ENCODE measurements at places on chromosomes 5 and 9.

GRCh38 chr5:103258957-103259704 lies 568 bp downstream of the MACIR start:
- DNase-seq: peak; percentile 27

DNA sequence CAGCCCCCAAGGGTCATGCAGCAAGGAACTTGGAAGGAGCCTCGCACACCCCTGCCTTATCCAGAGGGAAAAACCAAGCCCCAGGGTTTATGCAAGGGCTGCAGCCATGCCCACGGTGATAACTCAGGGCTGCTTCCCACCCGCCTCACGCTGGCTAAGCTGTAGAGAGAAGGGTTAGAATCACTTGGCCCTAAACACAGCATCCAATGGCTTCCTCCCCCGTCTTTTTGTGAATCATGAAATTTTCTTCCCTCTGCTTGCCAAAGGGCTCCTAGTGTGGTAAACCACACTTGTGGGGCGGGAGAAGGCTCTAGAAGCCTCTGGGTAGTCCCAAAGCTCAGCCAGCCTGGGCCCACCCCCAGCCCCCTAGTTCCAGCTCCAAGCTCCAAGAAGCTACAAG lies 55.9 kb upstream of the ORM1 start:
- DNase-seq: peak; percentile 63

GRCh38 chr9:99433555-99433954 lies 211.5 kb downstream of the SEC61B start:
- peak; percentile 75 for DNase-seq

GRCh38 chr5:151270599-151270998 lies 17.6 kb downstream of the GM2A start:
- DNase-seq: peak; percentile 13

DNA sequence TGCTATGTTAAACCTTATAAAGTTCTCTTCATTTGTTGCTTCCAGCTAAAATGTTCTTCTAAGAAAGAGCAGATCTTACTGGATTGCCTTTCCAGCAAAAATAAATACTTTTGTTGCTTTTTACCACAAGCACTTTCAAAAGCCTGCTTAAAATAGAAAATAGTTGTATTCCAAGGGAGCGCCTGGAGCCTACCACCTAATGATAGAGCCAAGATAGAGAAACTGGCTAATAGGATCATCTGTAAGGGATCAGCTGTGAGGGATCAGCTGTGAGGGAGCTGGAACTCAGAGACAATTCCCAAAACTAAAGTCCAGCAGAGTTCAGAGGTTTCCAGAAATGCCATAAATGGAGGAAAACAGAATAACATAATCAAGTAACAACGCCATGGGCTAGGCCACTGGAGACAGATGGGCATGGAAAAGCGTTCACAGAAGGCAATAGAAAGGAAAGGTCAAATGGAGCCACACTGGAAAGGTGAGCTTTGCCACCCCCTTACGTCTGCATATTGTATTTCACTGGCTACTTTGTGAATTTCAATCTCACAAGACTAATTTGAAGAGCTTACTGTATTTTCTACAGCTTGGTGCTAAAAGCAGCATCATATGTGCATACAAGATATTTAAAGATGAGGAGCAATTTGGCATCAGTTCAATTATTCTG lies 140.6 kb upstream of the TLE4 start:
- DNase-seq: no peak

GRCh38 chr5:180313677-180314505 lies 22.0 kb upstream of the MAPK9 start:
- no peak for DNase-seq

DNA sequence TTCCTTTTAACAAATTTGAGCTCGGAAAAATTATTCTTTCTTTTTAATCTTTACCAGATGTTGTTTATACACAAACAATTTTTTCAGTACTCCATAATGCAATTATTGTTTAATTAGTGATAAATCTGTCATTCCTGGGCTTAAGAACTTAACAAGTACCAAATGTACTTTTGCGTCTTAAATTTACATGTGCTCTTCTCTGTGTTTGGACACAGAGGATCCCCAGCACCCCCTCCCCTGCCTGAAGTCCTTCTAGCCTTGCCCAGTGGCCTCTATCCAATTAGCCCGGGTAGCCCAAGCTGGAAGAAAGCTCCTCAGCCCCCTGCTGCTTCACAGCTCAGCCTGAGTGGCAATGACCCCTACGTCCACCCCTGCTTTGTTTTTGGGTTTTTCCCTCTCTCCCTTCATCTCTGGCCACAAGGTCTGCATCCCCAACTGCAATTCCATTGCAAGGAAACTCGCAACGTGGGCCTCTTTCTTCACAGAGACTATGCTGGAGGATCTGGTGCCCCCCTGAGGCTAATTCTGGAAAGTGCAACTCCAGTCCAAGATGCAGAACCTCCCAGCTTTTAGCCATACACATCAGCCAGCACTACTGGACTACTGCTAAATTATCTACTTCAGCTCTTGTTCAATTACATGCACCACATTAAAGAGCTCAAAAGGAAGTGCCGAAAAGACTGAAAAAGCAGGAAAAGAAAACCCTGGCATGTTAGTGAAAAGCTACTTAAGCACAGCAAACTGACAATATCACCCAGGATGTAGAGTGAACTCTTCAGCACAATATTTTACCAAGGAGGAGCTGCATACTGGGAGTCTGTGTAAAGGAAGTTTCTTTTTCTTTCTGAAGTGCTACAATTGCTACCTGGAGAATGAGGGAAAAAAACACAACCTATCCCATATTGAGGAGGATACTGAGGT lies 186.2 kb downstream of the FANCC start:
- DNase-seq: peak; percentile 66

DNA sequence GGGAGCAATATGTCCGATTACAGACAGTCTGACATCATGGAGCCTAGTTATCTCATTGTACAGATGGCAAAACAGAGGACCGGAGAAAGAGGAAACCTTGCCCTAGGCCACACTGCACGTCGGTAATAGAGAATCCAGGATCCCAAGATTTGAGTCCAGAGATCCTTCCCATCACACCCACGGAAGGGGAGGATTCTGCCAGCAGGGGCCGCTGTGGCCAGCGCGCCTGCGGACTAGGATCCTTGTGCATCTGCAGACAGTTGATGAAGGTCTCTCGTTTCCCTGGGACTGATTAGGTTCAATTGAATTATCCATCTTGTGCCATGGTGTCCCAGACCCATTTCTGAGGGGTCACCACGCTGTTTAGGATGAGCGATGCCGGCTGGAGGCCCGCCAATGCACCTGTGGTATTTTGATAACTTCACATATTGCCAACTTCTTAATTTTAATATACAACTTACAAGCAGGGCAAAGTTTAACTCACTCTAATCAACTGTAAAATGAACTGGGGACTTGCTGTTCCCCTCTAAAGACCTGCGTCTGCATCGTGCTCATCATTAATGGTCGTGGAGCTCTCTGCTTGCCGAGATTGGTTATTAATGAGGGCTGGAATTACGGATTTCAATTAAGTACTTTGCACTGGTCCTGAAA lies 592.7 kb upstream of the BRINP1 start:
- no peak for DNase-seq

DNA sequence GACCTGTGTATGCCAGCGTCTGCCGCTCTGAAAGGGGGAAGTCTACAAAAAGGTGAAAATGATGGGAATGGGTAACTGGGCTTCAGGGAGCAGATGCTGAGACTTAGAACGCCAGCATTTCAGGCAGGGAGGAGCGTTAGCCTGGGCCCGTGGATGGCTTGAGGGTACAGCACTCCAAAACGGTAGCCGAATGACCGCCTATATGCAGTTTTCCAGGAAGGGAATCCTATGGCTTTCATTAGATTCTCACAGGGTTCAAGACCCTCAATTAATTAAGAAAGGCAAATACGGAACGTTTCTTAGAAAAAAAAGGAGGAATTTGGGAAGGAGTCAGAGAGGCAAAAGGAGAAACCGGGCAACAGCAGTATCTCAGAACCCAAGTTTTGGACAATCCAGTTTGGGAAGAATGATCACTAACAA lies 639 bp downstream of the AMACR start:
- DNase-seq: no peak

GRCh38 chr5:14059810-14060209 lies 83.3 kb upstream of the TRIO start:
- DNase-seq: no peak

DNA sequence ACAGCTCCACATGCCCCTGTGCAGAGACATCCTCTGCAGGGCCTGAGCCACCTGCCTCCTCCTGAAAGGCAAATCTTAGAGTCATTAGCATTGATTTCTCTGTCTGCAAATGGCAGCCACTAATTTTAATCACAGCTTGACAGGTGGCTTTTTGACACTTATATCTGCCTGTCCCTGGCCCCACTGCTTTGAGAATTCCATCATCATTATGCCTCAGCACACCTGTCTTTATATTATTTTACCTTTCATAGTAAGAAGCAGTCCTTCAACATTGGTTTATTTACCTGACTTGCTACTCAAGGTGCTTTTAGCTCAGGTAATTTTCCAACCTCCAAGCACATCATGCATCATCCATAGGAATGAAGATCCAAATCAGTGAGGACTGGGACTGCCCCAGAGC lies 451.3 kb downstream of the MTRR start:
- DNase-seq: no peak

- DNase-seq: peak; percentile 50
Observed at GRCh38 chr5:54148067-54148845, 162.1 kb downstream of the ARL15 start.

- DNase-seq: peak; percentile 42
Observed at GRCh38 chr5:148697180-148697808, 43.0 kb upstream of the HTR4 start.

DNA sequence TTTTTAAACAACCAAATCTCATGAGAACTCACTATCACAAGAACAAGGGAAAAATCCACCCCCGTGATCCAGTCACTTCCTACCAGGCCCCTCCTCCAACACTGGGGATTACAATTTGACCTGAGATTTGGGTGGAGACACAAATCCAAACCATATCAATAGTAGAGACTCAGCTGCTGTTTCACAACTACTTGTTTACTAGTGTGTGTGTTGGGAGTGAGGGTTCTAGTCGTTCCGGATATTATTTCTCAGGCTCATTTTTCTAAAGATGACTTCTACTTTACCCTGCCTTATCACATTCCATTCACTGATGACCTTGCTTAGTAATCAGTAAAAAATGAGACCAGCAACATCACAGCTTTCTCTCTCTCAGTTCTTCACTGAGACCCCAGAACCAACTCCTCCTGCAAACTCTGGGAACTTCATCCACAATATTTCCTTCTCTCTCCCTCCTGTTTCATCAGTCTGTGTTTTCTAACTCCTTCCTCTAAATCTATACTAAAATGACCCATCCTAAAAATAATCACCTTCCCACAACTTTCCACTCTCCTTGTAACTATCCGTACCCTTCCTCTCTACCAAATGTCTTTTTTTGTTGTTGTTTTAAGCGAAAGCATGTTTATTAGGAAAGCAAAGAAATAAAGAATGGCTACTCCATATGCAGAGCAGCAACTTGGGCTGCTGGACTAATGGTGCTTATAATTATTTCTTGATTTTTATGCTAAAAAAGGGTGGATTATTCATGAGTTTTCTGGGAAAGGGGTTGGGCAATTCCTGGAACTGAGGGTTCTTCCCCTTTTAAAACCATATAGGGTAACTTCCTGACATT lies 121.5 kb upstream of the SPRY4 start:
- peak; percentile 63 for DNase-seq

DNA sequence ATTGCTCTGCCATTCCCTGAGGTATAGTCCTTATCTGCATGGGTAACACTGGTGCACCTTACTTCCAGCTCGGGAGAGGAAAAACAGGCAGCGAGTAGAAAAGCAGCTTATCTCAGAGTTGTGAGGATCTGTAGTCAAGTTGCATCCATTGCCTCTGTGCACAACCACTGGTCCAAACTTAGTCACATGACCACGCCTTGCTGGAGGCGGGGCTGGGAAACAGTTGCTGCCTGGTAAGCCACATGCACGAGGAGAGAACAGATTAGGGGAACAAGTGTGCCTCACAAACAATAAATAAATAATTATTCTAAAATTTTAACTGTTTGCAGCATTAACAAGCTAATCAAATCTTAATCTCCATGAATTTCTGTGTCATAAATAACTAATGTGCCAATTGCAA lies 18.6 kb downstream of the ZNF622 start:
- no peak for DNase-seq

DNA sequence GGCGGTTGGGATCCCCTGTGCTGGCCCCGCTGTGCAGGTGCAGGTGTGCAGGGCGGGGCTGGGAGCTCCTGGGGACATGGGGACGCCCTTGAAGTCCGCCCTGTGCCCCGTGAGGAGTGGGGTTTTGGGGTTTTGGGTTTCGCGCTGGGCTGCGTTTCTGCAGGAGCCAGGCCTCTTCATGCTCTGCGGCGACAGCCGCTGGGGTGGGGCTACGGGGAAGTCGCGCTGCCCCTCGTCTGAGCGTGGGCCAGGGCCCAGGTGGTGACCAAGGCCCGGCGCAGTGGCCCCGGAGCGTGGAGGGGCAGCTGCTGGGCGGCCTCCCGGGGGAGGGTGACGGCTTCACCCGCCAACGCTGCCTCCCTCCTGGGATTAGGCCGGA lies 47.8 kb upstream of the IRX4 start:
- no peak for DNase-seq

GRCh38 chr5:53355316-53355715 lies 125.1 kb upstream of the FST start:
- DNase-seq: no peak

- DNase-seq: no peak
Observed at GRCh38 chr5:180898621-180899246, at the start of gene BTNL8. Gene BTNL8, plus strand, starts transcription at chr5:180899159. Its CDS starts 152 bp downstream, at chr5:180899311.

GRCh38 chr5:37723162-37723961 lies 116.5 kb downstream of the GDNF start:
- DNase-seq: peak; percentile 75

- no peak for DNase-seq
Observed at GRCh38 chr5:10498350-10498749, 56.7 kb downstream of the ROPN1L start.

- no peak for DNase-seq
Observed at GRCh38 chr9:137304383-137305059, 2.5 kb upstream of the NRARP start.

DNA sequence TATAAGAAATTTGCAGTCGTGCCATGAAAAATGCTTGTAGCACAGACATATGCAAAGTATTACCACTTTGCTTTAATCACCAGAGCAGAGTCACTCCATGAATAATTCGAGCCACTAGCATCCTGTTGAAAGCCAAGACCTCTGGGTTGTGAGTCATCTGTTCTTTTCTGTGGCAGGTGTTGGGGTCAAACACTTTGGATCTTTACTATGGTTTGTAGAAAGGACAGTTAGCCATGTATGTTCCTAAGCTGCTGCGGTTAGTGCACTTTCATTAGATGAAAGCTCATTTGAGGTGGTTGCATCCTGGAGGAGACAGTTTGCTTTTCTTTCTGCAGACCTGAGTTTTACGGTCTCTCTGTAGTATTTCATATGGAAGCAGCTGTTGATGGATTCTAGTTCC lies 223.7 kb downstream of the DMRT2 start:
- DNase-seq: no peak

GRCh38 chr5:105956456-105957196 lies 1714.1 kb downstream of the EFNA5 start:
- no peak for DNase-seq

- DNase-seq: peak; percentile 40
Observed at GRCh38 chr5:103808464-103809106, 246.0 kb upstream of the NUDT12 start.

DNA sequence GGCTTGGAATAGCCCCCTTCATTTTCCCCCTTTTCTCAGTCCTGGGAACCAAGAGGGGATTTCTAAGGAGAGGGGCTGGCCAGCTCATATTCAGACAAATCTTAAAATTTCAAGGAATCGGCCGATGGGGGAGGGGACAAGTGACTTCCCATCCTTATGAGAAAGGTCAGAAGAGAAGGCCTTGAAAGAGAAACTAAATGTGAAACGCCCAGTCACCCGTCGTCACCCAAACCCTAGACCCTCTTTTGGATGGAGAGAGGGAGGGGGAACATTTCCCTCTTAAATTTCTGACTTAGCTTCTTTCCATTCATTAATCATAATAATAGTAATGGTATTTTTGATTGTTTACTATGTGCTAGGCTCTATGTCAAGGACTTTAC lies 850 bp upstream of the CCL19 start:
- no peak for DNase-seq
